ENCODE measurements at places on chromosomes 1 and 21.

DNA sequence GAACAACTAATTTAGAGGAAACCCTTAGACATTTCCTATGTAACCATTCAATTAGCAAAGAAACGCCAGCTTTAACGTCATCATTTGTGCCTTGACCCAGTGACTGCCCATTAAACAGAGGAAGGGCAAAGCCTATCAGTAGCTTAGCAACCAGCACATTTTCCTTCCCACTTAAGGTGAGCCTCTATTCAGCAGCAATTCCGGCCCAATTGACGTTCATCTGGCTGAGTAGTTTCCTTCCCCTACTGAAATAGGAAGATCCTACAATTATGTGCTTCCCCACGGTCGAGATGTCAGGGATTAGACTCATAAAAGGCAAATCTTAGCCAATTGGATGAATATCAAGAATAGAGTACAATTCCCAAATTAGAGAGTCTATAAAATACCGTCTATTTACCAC lies 482.1 kb upstream of the ADAMTS5 start:
- DNase-seq = peak; percentile 21

DNA sequence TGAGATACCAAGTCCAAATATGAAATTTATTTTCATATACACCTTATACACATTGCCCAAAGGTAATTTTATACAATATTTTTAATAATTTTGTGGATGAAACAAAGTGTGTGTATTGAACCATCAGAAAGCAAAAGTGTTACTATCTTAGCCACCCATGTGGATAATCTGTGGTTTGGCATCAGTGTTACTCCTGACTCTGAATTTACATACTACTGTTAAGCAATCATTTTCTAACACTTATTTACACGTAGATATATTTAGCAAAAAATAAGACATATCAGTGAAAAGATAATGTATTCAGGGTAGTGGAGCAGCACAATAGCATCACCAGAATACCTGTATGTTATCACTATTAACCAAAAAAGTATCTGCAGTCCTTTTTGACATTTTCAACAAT lies 23.8 kb downstream of the DENND2D start:
- DNase-seq = no peak

DNA sequence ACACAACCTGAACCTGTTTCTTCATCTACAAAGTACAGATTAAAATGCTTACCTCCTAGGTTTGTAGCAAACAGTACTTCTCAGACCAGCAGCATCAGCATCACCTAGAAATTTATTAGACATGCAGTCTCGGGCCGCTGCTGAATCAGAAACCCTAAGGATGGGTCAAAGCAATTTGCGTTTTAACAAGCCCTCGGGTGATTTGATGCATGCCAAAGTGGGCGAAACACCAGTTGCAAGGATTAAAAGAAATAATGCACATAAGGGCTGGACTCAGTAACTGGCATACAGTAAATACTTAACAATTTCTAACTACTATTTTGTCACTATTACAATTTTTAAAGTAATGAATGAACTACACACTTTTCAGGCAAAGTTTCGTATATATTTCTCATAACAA lies 47.5 kb downstream of the SH3GLB1 start:
- DNase-seq = no peak

DNA sequence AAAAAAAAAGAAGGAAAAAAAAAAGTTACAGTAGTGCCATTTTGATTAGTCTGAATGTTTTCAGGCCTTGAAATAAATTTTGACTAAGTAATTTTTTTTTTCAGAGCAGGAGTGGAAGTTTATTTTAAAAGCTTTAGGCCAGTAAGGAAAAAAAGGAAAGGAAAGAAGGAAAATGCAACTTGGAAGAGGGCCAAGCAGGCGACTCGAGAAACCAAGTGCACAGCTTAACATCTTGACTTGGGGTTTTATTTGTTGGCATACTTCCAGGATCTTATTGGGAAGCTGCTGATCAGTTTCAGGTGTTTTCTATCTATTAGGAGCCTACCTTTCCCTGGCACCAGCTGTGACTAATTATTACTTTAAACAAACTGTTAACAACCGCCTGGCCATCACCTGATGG lies 41.7 kb downstream of the ATF3 start:
- DNase-seq = no peak

GRCh38 chr1:20194757-20195461 lies 8.6 kb upstream of the PLA2G2C start:
- peak; percentile 51 for DNase-seq
